ENCODE measurements at places on chromosomes 12 and 14.

DNA sequence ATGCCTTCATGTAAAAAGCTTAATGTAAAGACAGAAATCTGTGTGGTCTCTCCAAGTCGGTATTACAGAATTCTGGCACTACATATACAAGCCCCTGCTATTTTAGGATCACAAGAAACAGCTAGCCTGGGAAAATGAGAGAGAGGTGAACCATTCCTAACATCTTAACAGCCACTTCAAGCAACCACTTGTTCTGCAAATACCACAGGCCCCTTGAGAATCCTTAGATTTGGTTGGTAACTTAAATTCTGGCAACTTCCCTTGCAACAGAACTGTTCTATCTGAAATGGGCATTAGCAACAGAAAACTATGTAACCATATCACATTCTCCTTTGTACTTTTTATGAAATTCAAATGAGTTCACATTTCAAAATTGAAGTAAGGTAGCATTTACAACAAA, 68.5 kb downstream of the SPPL3 start:
- DNase-seq, result no peak

DNA sequence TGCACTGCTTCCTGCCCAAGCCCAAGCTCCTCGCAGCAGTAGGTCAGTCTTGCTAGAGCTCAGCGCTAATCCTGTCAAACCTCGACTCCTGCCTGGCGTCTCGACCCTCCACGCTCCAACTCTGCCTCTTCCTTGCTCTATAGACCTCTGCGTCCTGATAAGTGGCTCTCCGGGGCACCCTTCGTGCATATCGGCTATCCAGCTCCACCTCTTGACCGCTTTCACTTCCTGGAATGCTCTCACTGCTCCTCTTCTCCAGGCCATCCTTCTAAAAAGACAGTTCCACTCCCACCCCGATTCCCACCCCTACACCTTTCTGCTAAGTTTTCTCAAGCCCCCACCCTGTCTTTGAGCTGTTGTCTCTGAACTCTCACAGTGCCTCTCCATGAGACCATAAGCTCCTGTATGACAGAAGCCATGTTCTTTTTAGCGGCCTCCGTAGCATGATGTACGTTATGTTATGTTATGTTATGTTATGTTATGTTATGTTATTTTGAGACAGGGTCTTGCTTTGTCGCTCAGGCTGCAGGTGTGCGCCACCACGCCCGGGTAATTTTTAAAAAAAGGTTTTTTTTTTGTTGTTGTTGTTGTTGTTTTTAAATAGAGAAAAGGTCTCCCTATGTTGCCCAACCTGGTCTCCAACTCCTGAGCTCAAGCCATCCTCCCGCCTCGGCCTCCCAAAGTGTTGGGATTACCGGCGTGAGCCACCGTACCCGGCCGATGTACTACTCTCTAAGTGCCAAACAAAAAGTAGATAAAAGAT, 601 bp downstream of the COX14 start:
- DNase-seq, result no peak

- DNase-seq, result no peak
Observed at GRCh38 chr12:122021193-122021821, 377 bp upstream of the BCL7A start.

DNA sequence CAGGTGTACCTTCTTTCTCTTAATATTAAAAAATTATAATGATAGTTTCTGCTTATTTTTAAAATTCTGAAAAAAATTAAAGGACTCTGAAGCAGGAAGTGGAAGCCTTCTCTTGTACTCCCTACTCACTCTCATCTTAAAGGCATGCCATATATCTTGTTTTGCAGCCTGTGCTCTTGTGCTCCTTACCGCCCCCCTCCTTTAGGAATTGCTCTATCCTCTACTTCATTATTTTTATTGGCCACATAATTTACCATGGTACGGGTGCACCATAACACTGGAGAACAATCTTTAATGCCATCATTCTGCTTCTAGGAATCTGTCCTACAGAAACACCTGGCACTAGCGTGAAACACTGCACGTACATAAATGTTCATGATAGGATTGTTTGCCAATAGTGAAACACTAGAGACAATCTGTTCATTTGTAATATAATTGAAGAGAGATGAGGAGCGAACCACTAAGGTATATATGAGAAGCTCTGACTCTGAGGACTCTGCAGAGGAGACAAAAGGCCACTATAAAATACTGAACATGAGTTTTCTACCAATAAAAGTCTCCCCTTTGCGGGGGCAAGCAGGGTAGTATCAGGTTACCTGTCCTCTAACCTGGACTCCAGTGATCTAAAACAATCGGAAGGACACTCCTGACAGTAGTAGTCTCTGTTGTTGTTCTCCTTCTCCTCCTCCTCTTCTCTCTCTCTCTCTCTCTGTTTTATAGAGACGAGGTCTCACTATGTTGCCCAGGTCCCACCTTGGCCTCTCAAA, 6.3 kb upstream of the NYNRIN start:
- no peak for DNase-seq

DNA sequence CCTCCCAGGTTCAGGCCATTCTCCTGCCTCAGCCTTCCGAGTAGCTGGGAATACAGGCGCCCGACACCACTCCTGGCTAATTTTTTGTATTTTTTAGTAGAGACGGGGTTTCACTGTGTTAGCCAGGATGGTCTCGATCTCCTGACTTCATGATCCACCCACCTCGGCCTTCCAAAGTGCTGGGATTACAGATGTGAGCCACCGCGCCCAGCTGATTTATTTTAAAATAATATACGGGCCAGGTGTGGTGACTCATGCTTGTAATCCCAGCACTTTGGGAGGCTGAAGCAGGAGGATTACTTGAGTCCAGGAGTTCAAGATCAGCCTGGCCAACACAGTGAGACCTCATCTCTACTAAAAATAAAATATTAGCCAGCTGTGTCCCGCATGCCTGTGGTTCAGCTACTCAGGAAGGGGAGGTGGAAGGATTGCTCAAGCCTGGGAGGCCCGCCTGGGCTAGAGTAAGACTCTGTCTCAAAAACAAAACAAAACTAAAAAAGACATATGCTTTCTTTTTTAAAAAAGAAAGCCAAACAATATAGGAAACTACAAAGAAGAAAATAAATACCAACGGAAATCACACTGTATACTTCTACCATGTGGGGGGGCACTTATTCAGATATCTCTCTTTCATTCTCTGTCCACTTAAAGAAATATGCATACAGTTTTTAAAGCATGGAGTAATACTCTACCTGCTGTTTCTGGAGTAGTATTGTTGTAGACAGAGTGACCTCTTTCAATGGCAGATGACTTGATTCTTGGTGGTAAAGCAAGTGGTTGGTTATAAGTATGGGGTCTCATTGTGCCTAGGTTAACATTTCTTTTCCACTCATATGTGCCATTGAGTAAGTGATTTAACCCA, 930 bp upstream of the MIA2 start:
- DNase-seq, result no peak

GRCh38 chr14:23704890-23705289, 68.7 kb downstream of the DHRS2 start:
- no peak for DNase-seq

GRCh38 chr14:57822081-57822480, 43.8 kb downstream of the SLC35F4 start:
- DNase-seq, result no peak

DNA sequence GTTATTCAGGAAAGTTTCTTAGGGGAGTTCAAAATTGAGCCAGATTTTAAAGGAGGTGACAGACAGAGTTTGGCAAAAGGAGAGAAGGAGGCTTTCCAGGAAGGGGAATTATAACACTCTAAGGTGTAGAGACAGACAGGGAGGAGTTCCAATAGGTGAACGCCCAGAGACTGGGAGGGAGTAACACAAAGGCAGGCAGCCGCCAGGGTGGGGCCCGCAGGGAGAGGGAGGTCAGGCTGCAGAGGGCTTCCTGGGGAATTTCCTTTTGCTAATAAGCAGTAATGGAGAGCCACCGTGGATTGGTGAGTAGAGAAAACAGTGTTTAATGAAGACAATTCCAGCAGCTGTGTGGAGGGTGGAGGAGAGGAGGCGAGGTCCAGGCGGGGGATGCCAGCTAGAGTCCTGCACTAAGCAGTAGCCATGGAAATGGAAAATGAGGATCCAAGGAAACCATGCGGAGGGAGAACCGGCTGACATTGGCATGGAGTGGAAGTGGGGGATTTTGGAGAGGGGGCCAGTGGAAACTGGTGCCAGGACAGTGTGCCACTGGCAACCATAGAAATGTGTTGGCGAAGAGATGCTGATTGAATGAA, 22.2 kb downstream of the GRIN2B start:
- no peak for DNase-seq

DNA sequence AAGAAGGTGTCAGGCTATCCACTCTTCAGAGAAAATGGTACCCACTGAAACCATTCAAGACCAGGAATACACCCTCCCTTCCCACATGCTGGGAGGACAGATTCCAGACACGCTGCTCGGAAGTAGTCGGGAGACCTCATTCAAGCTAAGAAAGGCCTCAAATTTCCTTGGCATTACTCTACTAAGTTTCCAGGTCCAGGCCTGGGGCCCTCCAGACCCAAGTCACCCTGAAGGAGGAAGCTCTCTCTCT, 27.1 kb upstream of the RPLP0 start:
- DNase-seq, result no peak

GRCh38 chr14:96177766-96178375, 26.8 kb upstream of the BDKRB2 start:
- no peak for DNase-seq

DNA sequence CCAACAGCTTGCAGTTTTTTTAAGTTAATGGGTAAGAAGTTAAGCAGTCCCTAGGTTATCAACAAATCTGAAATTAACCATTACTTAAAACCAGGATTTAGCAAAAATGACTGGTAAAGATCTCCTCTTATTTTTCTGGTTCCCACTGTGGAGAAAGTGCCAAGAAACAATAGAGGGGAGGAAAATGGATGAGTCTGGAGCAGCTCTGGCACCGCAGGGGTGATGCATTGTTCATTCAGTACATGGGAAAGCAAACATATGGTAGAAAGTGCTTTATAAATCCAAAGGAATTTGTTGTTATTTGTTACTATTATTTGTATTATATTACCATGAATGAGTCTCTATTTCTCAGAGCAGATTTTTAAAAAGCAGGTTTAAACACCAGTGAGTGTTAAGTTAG, 92.2 kb downstream of the DYRK2 start:
- DNase-seq, result no peak

GRCh38 chr12:109606320-109607028, 32.9 kb downstream of the MVK start:
- no peak for DNase-seq

GRCh38 chr14:30210630-30211029, 283.0 kb upstream of the PRKD1 start:
- DNase-seq, result no peak

GRCh38 chr12:108079721-108080120, 49.4 kb upstream of the WSCD2 start:
- no peak for DNase-seq

- no peak for DNase-seq
Observed at GRCh38 chr14:21825149-21825743, 151.6 kb upstream of the OR4E1 start.

GRCh38 chr14:53109105-53110041, 43.8 kb downstream of the DDHD1 start:
- no peak for DNase-seq

DNA sequence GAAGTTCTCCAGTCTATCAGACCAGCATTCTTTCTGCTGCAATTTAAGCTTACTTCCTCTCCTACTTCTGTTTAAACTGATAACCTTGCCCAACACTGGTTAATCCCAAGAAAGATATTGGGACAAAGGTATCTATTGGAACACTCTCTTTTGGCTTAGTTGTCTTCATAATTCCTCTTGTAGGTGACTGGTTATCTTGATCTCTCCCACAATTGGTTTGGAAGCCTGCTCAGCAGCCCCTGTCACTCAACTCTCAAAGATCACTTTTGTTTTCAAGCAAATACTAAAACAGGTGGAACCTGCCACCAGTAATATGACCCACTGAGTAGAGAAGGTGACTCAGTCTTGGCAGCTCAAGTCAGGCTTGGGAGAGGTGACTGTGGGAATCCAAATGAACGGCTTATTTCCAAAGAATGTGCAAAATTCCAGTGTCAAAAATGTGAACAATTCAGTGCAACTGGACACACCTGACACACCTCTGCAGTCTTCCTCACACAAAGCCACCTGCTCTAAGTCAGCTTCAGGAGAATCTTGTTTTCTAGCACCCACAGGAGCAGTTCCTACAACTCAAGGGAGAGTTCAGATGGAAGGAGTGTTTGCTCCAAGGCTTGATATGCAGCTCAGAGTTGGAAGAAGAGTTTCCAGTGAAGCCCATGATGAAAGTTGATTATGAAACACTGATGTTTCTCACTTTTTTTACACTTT, 83.2 kb upstream of the SLC38A2 start:
- no peak for DNase-seq

- DNase-seq, result no peak
Observed at GRCh38 chr14:54713379-54713778, 146.5 kb downstream of the SAMD4A start.

DNA sequence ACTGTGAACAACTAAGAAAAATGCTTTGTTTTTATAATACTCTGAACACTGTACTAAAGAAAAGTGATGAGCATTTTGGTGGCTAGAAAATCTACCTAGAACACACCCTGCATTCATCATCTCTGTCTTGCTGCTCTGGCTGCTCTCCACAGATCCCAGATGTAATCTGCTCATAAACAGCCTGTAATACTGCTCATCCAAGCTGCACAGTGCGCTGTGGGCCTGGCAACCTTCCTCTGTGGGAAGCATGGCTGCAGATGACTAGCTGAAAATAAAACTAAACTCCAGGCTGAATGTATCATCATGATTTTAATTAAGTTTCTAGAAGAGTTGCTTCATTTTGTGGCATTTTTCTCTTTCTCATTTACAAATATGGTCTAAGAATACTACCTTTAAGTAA, 200.7 kb downstream of the SLC2A13 start:
- DNase-seq, result no peak

DNA sequence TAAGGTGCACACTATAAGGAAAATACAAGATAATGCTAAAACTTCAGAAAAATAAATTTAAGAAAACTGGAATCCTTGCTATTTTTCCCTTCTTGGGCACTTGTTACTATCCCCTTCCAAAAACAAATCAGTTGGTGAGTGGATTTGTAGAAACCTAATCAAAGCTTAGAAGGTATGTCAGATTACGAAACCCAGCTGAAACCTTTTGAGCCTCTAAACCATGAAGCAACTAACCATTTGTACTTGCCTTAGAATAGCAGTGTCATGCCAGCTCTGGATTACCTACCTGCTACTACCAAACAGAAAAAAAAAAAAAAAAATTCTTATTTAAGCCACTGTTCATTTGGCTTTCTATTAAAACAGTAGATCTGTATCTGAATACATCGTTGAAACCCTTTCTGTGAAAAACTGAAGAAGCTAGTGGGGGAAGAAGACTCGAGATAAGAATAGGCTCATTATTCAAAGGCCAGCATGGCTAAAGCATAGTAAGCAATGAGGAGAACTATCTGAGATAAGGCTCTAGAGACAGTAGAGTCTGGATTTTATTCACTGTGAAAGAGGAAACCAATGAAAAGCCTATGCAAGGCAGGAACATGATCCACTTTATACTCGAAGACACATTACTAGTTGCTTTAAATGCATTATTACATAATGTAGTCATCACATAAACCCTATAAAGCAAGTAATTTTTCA, 30.2 kb downstream of the OSBPL8 start:
- no peak for DNase-seq

GRCh38 chr14:41299924-41300323, 306.8 kb upstream of the LRFN5 start:
- DNase-seq, result no peak
